ENCODE measurements at places on chromosomes 2 and 18.

DNA sequence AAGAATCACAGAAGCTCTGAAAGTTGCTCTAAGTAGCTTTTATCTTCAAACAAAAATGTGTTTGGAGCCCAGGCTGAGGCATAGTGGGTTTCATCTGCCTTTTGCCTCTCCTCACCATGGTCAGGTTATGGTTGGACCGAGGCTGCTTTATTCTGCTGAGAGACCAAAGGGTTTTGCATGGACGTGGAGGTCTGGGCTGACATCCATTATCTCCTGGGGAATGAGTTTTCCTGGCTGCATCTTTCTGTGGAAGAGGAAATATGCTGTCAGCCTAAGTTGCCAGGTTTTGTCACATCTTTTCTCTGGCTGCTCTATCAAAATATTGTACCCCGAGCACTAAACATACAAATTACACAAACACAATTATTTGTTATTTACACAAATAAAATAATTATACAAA, 223.2 kb downstream of the LDLRAD4 start:
- no peak for DNase-seq

- DNase-seq = no peak
Observed at GRCh38 chr2:46520130-46520711, 40.9 kb downstream of the TMEM247 start.

DNA sequence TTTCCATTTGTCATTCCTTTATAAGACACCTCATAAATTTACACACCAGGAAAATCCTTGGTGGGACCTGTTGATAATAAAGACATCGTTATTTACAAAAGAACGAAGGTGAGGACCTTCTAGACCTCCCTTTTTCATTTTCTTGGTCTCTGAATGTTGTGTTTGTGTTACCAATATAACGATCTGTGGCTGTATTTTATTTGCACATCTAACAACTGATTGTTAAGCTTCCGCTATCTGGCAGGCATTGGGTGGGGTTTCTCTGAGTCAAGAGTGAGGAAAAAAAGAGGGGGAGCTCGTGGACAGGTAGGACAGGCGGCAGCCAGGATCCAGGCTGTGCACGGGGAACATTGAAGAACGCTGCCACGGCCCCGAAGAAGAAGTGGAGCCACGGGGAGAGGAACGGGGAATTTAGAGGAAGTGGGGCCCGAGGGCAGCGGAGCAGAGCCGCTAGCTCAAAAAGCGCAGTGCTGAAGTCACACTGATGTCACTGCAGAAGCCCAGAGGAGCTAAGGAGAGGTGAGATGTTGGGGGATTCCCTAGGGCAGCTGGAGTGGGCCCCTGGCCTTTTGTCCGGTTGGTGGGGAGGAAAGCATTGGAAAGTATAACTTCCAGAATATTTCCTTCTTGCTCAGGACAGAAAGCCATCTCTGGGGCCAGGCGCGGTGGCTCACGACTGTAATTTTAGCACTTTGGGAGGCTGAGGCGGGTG, 20.9 kb upstream of the DNMT3A start:
- peak; percentile 76 for DNase-seq

- DNase-seq = no peak
Observed at GRCh38 chr18:3993941-3994687, 461.0 kb downstream of the DLGAP1 start.

DNA sequence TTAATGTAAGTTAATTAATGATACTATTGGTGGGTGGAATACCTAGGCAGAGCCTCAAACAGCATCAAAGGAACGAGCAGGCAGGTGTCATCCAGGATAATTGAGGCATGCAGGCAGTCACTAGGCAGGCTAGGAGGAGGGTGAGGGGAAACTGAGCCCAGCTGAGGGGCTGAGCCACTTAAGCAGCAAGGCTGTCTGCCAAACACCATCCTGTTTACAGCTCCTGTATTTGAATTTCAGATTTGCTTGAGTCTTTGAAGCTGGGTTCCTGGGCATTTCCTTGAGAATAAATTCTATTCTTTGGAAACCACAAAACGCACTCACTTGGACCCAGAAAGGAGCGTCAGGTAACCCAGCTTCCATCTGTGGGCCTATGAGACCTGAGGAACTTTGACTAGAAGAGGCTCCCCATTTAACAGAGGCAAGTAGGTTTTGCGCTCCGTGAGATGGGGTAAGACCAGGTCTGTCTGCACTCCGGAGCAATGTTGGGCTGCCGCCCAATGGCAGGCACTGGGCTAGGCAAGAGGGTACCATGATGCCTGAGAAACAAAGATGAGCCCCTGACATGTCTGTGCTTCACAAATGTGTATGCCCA, 2.0 kb downstream of the EDAR start:
- DNase-seq = peak; percentile 24

GRCh38 chr2:197497326-197497725, 2.3 kb downstream of the HSPD1 start:
- no peak for DNase-seq

GRCh38 chr2:208545403-208546042, 138.9 kb downstream of the PTH2R start:
- DNase-seq = no peak

DNA sequence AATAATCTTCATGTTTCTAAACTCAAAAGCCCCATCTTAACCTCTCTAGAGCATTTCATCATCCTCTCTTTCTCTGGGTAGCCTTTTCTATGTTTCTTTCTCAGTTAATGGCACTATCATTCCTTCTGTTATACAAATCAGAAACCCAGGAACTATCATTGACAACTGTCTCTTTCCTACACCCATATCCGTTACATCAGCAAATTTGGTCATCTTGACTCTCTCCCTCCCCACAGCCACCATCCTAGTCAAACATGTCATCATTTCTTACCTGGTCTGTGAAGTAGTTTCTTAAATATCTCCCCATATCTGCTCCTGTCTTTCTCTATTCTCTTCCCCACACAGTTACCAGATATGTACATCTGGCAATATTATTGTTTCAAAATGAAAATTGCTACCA, 62.8 kb downstream of the THSD7B start:
- no peak for DNase-seq

GRCh38 chr2:229218329-229218921, 52.7 kb downstream of the PID1 start:
- no peak for DNase-seq

DNA sequence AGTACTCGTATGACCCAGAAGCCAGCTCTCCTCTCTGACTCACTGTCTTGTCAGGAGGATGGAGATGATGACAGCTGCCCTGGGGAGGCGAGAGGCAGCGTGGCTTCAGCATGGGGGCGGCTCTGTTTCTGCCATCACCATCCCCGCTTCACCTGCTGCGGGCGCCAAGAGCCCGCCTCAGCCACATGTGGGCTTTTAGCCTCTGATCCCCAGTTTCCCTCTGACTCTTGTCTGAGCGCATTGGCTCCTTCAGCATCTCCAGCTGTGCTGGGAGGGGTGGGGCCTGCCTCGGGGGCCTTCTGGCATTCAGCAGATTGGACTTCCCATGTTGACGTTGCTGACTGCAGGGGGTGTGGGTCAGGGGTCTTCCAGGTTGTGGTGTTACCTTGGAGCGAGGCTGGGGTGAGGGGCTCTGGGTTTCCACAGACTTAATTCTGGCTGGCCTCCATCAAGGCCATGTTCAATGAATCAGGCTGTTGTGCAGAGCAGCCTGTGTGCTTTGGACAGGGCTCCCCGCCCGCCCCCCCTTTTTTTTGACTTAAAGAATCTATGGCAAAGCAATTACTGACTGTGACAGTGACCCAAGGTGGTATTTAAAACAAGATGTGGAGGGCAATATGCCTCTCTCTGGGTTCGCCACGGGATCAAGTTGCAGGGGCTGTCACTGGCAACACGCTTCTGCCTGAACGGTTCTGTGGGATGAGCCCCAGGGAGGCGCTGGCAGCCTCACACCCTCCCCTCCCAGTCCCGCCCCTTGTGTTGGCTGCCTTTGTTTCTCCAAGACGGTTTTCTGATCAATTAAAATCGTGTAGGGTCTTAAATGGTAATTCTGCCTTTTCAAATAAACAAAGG, 228.3 kb downstream of the LDLRAD4 start:
- DNase-seq = no peak

GRCh38 chr2:218720048-218721041, 9.7 kb downstream of the TTLL4 start:
- no peak for DNase-seq

- DNase-seq = no peak
Observed at GRCh38 chr2:59905731-59906130, 647.7 kb downstream of the BCL11A start.

DNA sequence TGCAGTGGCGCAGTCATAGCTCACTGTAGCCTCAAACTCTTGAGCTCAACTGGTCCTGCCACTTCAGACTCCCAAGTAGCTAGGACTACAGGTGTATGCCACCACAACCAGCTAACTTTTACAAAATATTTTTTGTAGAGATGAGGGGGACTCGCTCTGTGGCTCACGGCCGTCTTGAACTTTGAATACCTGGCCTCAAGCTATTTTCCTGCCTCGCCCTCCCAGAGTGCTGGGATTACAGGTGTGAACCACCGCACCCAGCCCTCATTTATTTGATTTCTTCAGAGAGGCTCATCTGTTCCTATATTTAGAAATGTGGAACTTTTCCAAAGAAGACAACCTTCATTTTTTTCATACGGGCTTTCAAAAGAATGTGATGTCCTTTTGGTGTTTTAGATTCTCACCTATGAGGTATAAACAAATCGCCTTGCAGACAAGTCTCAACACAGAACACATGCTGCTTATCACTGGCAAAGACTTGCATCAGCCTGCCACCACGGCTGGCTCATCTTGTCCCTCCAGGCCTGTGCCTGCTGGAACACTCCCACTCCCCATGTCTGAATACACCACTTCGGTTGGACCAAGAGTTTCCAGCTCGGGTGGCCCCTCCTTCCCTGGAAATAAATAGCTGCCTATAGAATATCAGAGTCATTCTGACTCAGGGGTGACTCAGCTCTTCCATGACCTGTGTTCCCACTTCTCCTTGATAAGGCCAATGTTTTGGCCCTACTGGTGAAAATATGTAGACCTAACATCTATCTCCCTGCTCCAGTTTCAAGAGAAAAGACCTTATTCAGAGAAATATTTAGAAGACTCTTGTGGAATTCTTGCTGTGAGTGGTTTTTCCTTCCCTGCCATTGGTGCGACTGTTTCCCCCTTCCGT, 202.6 kb downstream of the TGIF1 start:
- no peak for DNase-seq

DNA sequence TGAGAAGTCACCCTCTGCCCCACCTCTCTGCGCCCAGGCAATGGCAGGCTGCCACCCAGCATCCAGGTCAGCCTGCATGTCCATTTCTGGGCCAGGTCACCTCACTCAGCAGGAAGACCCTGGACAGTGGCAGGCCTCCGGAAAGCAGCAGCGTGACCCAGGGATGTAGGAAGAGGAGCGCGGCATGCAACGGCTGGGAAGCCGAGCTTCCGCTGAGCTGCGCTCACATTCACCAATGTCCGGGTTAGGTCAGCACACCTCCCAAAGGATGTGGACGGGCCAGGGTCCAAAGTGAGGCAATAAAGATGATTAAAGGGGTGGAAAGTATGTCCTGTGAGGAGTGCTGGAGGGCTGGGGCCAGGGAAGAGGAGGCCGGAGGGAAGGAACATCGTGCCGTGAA, 174.5 kb downstream of the CTIF start:
- no peak for DNase-seq

GRCh38 chr2:120629241-120629895, 106.3 kb upstream of the GLI2 start:
- no peak for DNase-seq

DNA sequence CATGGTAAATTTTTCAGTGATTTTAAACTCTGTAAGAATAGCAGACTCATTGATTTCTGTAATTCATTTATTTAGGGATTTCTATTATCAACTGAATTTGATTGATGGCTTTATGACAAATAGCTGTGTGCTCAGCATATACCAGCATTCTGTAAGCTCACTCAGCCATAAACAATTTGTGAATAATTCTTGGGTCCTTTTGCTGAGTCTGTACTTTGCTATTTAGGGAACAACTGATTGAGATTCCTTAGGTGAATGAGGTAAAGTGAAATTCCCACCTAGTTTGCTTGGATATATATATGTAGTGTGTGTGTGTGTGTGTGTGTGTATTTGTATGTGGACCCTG, 76.7 kb upstream of the CAVIN2 start:
- DNase-seq = no peak

- no peak for DNase-seq
Observed at GRCh38 chr2:195642027-195642678, 14.9 kb upstream of the SLC39A10 start.

DNA sequence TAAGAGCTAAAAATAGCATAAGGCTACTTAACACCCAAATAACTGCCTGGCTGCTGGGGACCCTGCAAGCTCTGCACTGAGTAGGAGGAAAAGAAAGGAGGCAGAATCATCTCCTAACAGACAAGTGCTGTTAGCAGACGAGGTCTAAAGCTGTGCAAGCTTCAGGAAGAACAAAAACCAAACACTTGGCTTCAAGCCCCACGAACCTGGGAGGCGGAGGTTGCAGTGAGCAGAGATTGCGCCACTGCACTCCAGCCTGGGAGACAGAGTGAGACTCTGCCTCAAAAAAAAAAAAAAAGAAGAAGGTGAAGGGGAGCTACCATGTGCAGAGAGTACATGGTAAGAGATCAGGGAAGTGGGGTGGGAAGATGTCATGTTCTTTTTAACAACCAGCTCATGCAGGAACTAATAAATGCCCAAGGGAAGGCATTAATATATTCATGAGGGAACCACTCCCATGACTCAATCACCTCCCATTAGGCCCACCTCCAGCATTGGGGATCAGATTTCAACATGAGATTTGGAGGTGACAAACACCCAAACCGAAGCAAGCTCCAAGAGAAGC, 28.8 kb upstream of the INO80C start:
- DNase-seq = no peak

- DNase-seq = no peak
Observed at GRCh38 chr2:47056374-47056773, 98.7 kb downstream of the STPG4 start.

- DNase-seq = peak; percentile 27
Observed at GRCh38 chr2:102806250-102806837, 44.5 kb downstream of the TMEM182 start.

DNA sequence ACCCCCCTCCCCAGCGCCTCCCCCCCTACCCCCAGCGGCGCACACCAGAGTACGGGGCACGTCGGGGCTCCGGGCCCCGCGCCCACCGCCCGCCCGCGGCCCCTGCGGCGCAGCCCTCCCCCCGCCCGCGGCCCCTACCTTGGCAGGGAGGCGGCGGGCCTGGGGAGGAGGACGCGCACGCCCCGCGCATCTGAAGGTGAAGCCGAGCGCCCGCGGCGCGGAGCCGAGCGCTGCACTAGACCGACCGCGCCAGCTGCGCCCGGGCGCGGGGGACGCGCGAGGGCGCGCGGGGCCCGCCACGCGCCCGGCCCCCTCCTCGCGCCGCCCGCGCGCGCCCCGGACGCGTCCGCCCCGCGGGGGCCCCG, at the start of gene ZNF516:
TSS of gene ZNF516 (minus strand) at position 237 of the 365 bp plus-strand sequence. CDS start 52,188 bp downstream, outside the sequence.
- peak; percentile 27 for DNase-seq

GRCh38 chr18:69871363-69871762, 76.3 kb downstream of the CD226 start:
- DNase-seq = no peak

DNA sequence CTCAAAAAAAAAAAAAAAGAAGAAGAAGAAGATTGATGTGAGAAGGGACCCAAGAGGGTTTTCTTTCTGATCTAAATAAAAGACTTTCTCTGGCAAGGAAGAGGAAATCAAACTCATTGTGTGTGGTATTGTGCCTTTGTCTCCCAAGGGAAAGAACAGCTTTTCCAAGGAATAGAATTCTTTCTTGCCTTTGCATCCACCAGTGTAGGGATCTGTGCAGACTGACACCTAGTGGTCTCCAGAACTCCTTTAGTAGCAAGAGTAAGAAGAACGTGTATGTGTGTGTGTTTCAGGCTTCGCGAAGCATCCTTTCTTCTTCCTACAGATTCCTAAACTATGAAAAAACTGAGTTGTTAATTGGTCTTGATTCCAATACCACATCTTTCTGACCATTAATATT, 33.5 kb upstream of the CRIM1 start:
- no peak for DNase-seq

- no peak for DNase-seq
Observed at GRCh38 chr2:170143045-170143717, 34.8 kb upstream of the MYO3B start.

- DNase-seq = no peak
Observed at GRCh38 chr2:241827394-241827793, 18.4 kb downstream of the NEU4 start.

All from CD4-positive, alpha-beta T cell treated with Interleukin-12 subunit alpha and Interleukin-12 subunit beta, for 1 hour (primary cell).